ENCODE measurements at places on chromosomes 3 and 15.

DNA sequence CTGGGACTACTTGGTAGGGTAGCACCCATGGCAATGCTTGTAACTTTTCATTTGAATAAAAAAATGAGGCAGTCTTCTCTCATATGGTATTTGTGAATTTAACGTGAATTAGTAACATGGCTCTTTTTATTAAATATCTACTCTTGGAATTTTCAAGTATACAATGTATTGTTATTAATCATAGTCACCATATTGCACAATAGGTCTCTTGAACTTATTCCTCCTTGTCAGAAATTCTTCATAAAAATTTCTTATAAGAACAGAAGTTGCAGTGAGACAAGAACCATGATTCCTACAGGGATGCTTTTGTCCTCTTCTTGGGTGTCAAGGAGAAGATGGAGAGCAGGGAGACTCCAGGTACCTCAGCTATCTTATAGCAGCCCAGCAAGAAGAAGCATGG is 203.8 kb upstream of the FEZF2 start:
- no peak for DNase-seq

DNA sequence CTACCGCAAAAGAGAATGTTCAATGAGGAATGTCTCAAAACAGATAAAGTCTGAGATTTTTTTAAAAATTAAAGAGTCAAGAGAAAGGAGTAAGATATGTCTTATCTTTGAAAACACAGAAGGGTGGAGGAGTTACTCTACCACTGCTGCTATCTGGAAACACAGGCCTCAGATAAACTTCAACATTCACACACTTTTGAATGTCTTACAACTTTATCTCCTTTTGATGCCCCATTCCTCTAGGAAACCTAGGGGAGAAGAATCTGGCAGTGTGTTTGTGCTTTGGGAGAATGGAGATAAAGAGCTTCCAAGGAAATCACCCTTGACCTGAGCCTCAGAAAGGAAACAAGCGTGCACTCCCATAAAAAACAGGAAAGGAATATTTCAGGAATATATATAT is 468.2 kb downstream of the PLOD2 start:
- no peak for DNase-seq

DNA sequence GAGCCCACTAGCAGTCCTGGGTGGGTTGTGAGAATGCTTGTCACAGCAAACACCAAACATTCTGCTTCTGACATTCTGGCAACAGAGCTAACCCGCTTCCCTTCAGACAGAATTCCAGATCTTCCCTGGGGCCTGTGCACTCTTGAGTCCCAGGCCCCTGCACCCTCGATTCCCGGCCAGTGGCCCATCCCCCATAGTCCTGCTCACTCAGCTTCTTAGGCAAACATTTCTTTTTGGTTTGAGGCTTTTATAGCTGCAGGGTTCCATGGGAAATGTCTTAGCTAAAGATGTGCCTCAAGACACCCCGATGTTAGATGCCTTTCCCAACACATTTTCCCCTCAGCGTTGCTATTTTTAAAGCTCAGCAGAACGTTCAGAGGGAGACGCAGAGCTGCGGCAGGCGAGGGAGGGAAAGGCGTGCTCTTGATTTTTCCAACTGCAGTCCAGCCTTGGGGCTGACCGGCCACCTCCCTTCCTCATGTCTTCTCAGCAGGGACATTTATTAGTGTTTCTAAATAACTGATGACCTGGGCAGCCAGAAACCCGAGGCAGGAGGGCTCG is 35.2 kb downstream of the ABTB1 start:
- DNase-seq: no peak

GRCh38 chr15:92921215-92922131 is 21.3 kb downstream of the CHD2 start:
- DNase-seq: no peak

DNA sequence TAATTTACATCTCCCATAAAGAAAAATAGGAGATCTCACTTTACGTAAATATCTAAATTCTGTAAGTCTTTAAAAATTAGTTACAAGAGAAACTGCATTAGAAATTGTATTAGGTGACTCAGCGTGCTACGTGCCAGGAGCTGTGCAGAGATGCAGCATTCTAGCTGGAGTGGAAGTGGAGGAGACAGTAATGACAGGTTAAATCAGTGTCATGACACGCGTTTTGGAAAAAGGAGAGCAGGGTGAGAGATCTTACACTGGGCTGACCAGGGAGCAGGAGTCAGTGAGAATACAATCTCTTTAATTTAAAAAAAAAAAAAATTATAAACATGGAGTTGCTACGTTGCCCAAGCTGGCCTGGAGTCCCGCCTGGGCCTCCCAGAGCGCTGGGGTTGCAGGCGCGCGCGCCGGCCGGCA is 635 bp downstream of the TUBGCP5 start:
- peak; percentile 66 for DNase-seq

GRCh38 chr3:56491566-56491965 is 23.3 kb upstream of the ERC2 start:
- DNase-seq: no peak

GRCh38 chr3:183513046-183513706 is 42.3 kb downstream of the KLHL6 start:
- no peak for DNase-seq

GRCh38 chr15:69058830-69059556 is 44.5 kb downstream of the NOX5 start:
- peak; percentile 96 for DNase-seq

- no peak for DNase-seq
Observed at GRCh38 chr15:70950953-70951352, 58.3 kb downstream of the LRRC49 start.

- no peak for DNase-seq
Observed at GRCh38 chr3:25073423-25073822, 354.6 kb upstream of the RARB start.

- peak; percentile 29 for DNase-seq
Observed at GRCh38 chr3:130968221-130968620, 58.4 kb downstream of the ASTE1 start.
